ENCODE measurements at places on chromosomes 13 and 19. TPM values are rescaled to one million over a fixed set of nuclear protein-coding genes. Genes with fewer than 3 reads are reported as not detected.

GRCh38 chr19:47756627-47756929, 11.2 kb downstream of the NOP53 start:
- H3K36me3 ChIP-seq = peaks cover 68% of the 10 kb centered on the region
- H3K4me1 ChIP-seq = peaks cover 22% of the 10 kb centered on the region
- peak overlapping the region; percentile 3 for H3K27ac ChIP-seq
- no peaks in the 10 kb centered on the region for H3K27me3 ChIP-seq
- DNase-seq = no peak

DNA sequence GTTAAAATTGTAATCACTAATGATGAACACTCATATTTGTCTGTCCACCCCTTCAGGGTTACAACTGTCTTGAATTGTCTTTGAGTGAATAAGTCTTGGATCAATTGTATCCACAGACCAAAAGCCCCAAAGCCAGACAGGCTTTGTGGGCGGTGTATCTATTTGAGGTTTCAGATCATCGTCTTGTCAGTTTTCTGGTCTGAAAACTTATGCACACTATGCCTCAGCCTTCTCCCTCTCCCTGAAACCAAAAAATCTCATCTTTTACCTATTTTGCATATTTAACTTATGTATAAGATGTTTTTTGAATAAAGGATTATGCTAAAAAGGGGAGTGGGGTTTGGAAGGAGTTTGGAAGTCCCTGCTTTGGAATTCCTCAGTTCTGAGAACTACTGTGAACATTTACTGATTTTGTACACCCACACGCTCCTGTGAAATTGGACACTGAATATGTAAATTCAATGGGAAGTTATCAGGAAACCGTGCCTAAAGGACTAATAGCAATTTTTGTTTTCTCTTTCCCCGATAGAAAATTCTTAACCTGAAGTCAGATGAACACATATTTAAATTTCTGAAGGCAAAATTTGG, 52.1 kb downstream of the DPY19L3 start:
- H3K4me1 ChIP-seq = no peaks in the 10 kb centered on the region
- peaks cover 14% of the 10 kb centered on the region for H3K36me3 ChIP-seq
- no peak overlapping the region for H3K4me3 ChIP-seq
- DNase-seq = no peak
- no peaks in the 10 kb centered on the region for H3K27me3 ChIP-seq

DNA sequence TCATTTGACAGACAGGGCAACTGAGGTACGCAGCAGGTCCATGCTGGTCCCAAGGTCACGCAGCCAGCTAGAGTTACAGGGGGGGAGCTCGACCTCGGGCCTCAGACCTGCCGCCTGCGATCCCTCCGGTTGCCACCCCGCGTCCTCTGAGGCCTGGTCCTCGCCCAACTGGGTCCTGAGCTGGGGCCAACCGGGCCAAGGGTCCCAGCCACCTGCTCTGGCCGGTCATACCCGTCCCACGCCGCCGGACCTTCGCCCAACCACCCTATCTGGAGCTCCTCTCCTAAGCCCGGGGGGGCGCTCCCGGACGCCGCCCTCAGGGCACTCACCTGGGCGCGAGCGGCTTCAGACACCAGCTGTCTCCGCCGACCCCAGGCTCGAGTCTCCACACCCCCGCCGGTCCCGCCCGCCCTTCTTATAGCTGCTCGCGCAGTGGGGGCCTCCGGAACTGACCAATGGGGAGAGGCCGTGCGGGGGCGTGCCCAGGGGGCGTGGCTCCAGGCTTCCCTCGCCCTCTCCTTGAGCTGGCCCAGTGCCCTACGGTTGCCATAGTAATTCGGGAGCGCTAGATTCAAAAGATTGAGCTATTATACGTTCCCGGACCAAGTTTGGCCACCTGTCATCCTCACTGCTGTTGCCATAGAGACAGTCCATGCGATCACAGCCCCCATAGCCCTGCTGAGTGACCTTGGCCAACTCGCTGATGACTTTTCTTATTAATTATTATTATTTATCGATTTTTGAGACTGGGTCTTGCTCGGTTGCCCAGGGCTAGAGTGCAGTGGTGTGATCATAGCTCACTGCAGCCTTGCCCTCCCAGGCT, at the start of gene PLIN5:
Gene PLIN5 (minus strand): TSS at position 389 of the 823 bp plus-strand sequence. CDS start 1,150 bp downstream, outside the sequence.
- no peak within 1 kb of the TSS for H3K27ac ChIP-seq
- no peaks in the 10 kb centered on the region for H3K36me3 ChIP-seq
- H3K27me3 ChIP-seq = peaks cover 13% of the 10 kb centered on the region
- H3K4me3 ChIP-seq = peak within 1 kb of the TSS; percentile 58
- peak; percentile 50 for DNase-seq

DNA sequence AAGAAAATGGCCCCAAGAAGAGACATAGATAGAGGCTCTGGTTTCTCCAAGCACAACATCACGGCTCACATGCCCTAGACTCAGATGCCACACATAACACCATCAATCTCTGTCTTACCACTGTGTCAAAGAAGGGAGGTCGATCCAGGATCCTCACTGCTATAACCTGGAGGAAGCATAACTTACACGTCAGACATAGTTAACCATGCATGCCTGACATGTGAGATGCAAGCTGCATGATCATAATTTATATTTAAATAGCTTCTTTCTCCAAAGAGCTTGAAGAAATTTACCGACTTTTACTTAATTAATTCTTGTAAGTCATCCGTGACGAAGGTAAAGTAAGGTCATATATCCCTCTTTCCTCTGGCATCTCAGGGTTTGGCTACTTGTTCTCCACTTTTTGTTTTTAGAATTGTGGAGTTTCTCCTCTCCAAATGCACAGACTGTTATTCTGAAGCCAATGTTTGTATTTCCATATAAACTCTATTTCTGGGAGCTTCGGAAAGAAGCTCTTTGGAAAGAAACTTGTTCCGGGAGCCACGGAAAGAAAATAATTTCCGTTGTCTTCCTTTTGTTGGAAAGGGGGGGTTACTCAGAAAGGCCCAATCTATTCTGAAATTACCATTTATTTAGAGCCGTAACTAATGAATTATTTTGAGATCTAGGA, 205.6 kb downstream of the LHFPL6 start:
- H3K36me3 ChIP-seq = no peaks in the 10 kb centered on the region
- no peak overlapping the region for H3K4me3 ChIP-seq
- no peak overlapping the region for H3K27ac ChIP-seq
- no peaks in the 10 kb centered on the region for H3K4me1 ChIP-seq

DNA sequence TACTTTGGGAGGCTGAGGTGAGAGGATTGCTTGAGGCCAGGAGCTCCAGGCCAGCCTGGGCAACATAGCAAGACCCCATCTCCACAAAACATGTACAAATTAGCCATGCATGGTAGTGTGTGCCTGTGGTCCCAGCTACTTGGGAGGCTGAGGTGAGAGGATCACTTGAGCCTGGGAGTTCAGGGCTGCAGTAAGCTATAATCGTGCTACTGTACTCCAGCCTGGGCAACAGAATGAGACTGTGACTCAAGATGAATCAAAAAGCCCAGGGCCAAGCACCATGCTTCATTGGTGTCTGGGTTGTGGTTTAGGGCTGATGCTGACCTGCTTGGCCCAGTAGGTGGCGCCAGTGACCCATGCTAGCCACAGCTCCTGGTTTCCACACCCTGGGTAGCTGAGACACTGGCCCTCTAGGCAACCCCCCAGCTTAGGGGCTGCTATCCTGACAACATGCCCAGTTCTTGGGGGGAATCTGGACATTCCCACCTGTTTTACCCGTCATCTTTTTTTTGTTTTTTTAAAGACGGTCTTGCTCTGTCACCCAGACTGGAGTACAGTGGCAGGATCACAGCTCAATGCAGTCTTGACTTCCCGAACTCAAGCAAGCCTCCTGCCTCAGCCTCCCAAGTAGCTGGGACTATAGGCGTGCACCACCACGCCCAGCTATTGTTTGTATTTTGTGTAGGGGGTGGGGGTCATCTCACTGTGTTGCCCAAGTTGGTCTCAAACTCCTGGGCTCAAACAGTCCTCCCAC, 5.5 kb downstream of the CCDC124 start:
- DNase-seq = peak; percentile 74
- no peak overlapping the region for H3K27ac ChIP-seq
- H3K36me3 ChIP-seq = no peaks in the 10 kb centered on the region
- H3K4me3 ChIP-seq = no peak overlapping the region
- peaks cover 4% of the 10 kb centered on the region for H3K4me1 ChIP-seq

- H3K36me3 ChIP-seq = no peaks in the 10 kb centered on the region
- no peak overlapping the region for H3K27ac ChIP-seq
- H3K27me3 ChIP-seq = no peaks in the 10 kb centered on the region
Measured at GRCh38 chr13:67184247-67184646, 45.9 kb downstream of the PCDH9 start.

DNA sequence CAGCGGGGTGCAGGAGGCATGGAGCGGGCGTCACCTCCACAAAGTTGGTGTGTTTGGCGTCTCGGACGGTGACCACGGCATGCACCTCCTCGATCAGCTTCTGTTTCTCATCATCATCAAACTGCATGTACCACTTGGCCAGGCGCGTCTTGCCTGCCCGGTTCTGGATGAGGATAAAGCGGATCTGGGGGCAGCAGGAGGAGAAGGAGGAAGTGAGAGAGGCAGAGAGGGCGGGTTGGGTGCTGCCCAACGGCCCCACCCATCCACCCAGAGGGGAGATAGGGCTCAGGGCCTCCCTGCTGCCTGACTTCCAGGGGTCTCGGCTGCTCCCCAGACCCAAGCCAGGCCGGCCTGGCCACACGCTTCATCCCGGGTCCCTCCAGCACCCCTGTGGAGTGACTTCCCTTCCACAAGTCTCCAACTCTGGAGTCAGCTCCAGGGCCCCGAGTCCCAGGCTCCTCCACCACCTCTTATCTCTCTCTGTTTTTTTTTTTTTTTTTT, 4.6 kb downstream of the AP2S1 start:
- H3K27ac ChIP-seq = no peak overlapping the region
- peaks cover 37% of the 10 kb centered on the region for H3K36me3 ChIP-seq
- H3K4me1 ChIP-seq = peaks cover 33% of the 10 kb centered on the region
- H3K27me3 ChIP-seq = no peaks in the 10 kb centered on the region

GRCh38 chr13:39776439-39776838, 121.0 kb downstream of the COG6 start:
- peaks cover 34% of the 10 kb centered on the region for H3K4me1 ChIP-seq
- no peak overlapping the region for H3K27ac ChIP-seq
- DNase-seq = no peak

DNA sequence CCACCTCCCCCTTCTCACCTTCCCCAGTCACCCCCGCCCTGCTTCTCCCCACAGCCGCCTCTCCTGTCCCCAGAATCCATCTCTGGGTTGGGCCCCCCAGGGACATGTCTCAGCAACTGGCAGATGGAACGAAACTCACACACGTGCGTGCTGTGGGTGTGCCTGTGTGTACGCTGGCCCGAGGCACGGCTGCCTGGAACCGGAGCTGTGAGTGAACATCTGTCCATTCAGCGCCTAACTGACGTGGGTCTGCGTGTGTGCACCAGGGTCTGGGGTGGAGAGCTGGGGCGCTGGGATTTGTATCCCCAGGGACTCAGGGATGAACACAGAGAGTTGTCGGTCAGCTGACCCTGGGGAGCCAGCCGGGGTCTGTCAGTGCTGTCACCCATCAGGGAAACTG, 752 bp upstream of the HAS1 start:
- no peak for DNase-seq
- H3K4me3 ChIP-seq = no peak overlapping the region
- peaks cover 4% of the 10 kb centered on the region for H3K36me3 ChIP-seq
- H3K27ac ChIP-seq = no peak overlapping the region
- H3K27me3 ChIP-seq = peaks cover 86% of the 10 kb centered on the region
- H3K4me1 ChIP-seq = peaks cover 14% of the 10 kb centered on the region

GRCh38 chr13:33868343-33868994, 50.5 kb downstream of the RFC3 start:
- no peak overlapping the region for H3K4me3 ChIP-seq
- H3K4me1 ChIP-seq = peaks cover 2% of the 10 kb centered on the region
- no peak for DNase-seq
- peaks cover 5% of the 10 kb centered on the region for H3K36me3 ChIP-seq
- no peak overlapping the region for H3K27ac ChIP-seq

DNA sequence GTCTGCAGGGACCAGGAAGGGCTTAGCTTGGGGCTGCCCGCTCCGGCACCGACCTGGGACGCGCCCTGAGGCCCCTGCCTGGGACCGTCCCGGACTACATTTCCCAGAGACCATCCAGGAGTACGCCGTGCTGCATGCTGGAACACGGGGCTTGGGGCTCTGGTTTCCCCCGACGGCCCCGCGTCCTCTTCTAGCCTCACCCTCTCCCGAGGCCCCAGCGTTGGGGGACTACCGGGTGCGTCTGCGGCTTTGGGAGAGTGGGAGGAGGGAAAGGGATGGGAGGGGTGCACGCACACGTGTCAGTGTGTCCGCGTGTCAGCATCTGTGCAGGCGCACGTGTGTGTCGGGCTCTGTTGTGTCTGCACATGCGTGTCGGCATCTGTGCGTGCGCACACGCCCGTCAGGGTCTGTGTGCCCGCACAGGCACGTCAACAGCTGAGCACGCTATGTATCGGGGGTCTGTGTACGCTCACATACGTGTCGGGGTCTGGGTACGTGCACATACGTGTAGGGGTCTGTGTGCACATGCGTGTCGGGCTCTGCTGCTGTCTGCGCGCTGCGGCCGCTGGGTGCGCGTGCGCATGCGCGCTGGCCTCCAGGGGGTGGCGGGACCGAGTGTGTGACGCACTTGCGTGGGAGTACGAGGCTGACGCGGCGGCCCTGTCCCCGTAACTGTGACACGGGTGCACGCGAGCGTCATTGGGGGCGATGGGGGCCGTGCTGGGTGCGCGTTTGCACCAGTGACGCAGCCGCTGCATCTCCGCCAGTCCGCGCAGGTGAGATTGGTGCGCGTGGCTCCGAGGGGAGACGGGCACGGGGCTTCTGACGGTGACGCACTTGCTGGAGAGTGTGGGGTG, at the start of gene ZNF331:
Gene ZNF331 (plus strand): TSS at position 625 of the 857 bp plus-strand sequence. CDS start 31,232 bp downstream, outside the sequence.
- H3K4me3 ChIP-seq = peak within 1 kb of the TSS; percentile 93
- peaks cover 60% of the 10 kb centered on the region for H3K36me3 ChIP-seq
- H3K27me3 ChIP-seq = no peaks in the 10 kb centered on the region
- peaks cover 46% of the 10 kb centered on the region for H3K4me1 ChIP-seq

DNA sequence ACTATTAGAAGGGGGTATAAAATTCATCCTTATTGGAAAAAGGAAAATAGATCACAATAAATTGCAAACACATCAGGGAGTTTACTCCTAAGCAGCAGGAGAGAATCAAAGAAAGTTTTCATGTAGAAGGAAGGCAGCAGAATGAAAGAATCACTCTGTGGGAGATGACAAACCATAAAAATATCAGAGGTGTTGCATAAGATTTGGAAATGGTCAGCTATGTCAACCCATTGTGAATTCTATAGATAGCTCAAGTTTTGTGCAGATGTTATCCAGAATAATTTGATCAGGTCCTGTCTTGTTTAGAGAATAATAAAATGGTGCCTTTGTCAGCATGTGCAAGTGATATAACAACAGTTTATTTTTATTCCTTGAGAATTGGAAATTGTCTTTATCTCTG, 622.4 kb downstream of the DCT start:
- no peaks in the 10 kb centered on the region for H3K4me1 ChIP-seq
- no peak for DNase-seq
- no peaks in the 10 kb centered on the region for H3K36me3 ChIP-seq

ZNF653 gene
- total RNA-seq = 15.3 TPM

FAM216B gene
- not detected for total RNA-seq
